ENCODE measurements at places on chromosomes 7 and 10. TPM values are rescaled to one million over a fixed set of nuclear protein-coding genes. Genes with fewer than 3 reads are reported as not detected.

- DNase-seq, result no peak
These were observed 6.6 kb downstream of the OPTN start for GRCh38 chr10:13106387-13107045.

DNA sequence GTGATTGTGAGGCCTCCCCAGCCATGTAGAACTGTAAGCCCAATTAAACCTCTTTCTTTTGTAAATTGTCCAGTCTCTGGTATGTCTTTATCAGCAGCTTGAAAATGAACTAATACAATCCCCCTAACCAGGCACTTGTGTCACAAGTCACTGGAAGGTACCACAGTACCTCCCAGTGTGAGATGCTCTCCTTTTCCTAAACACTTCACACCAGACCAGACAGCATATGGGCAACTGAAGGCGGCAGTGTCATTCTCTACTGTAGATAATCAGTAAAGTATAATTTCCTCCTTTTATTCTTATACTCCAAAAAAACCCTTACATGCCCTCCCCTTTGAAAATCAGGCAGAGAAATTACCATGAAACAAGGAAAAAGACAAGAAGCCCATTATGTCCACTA lies 113.2 kb downstream of the CALN1 start:
- no peak for DNase-seq

GRCh38 chr10:62817766-62818425 lies 1.7 kb upstream of the EGR2 start:
- DNase-seq, result peak; percentile 29

- peak; percentile 81 for DNase-seq
These were observed 164.6 kb downstream of the AUTS2 start for GRCh38 chr7:69762821-69763352.

DNA sequence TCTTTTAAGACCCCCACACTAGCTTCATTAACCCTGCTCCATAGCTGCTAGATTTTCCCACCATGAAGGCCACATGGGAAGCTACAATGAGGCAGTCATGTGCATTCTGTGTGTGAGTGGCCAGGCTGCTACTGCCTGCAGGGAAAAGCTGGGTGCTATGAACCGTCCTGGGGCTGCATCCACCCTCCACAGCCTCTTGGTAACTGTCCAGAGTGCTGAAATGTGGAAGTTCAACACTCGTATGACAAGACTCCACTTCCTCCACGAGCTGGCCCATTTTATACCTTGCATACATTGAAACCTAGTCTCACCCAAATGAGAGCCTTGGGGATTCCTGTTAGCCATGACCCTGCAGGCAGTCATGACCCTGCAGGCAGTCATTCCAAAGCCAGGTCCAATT lies 59.4 kb downstream of the CUZD1 start:
- DNase-seq, result peak; percentile 18

- DNase-seq, result no peak
These were observed 45.0 kb downstream of the JAKMIP3 start for GRCh38 chr10:132110713-132111112.

DNA sequence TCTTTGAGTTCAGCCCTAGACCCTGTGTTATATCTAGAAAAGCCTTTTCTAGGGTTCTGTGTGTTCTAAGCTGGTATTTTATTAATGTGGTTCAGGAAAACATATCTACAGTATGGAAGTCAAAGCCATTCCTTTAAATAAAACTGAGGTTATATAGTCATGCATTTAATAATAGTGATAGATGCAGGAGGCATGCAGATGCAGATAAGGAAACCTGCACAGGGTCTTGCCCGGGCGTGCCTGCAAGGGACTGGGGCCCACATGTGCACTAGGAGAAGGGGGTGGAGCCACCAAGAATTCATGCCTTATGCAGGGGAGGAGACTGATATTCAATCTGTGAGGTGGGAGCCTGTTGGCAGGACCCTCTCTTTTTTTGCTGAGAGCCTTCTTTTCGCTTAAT lies 171.5 kb downstream of the PRPF18 start:
- DNase-seq, result peak; percentile 92

DNA sequence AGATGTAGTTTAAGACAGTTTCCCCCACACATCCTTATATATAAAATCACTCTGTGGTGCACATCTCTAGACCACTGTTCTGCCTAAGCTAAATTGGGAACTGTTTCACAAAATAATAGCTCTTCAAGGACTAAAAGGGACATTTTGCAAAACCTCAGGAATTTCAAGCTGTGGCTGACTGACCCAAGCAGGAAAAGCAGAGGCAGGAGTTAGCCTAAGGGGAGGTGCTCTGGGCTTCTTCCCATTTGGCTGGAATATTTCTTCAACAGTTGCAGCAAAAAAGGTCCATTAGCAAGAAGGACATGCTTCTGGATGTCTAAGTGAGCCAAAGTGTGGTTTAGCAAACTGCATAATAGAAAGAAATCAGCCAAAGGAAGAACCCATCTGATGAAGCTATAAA lies 551.2 kb upstream of the ANKRD30A start:
- no peak for DNase-seq

- DNase-seq, result no peak
These were observed 171.7 kb downstream of the LCOR start for GRCh38 chr10:97003804-97004201.

DNA sequence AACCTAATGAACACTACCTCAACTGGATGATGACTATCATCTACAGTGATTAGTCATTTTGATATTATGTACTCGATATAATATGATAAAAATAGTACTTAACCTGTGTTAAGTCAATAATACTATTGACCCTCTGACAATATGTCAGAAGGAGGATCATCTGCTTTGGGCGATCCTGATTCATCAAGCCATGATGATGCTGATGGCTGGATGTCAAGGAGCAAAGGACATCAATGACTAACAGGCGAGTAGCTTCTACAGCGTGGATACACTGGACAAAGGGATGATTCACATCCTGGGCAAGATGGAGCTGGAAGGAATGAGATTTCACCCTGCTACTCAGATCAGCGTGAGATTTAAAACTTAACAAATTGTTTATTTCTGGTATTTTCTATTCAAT lies 94.4 kb upstream of the SKAP2 start:
- peak; percentile 97 for DNase-seq

GRCh38 chr7:26167303-26167934 lies 15.4 kb downstream of the NFE2L3 start:
- no peak for DNase-seq

GRCh38 chr7:132123773-132124172 lies 452.5 kb downstream of the PLXNA4 start:
- no peak for DNase-seq

DNA sequence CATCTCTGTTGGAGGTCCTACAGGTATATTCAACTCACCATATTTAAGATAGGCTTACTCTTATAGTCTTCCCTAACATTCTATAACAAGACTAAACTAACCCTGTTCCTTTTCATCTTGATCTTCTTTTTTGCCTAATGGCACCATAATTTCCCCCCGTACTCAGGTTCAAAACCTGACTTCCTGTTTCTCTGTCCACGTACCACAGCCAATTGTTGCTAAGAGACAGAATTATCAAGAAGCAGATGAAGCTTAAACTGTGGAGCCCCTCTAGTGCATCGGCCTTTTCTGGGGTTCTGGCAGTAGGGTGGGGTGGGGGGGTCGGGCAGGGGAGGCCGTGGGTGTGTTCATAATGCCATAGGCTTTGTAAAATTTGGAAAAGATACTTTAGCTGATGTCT lies 109.2 kb downstream of the EVX1 start:
- DNase-seq, result no peak

- DNase-seq, result no peak
These were observed 97.7 kb upstream of the MTPN start for GRCh38 chr7:136074843-136075242.

GRCh38 chr7:96426027-96426426 lies 104.1 kb upstream of the SLC25A13 start:
- DNase-seq, result peak; percentile 76

GRCh38 chr10:52245547-52245946 lies 68.5 kb upstream of the DKK1 start:
- no peak for DNase-seq

- no peak for DNase-seq
These were observed 77.1 kb downstream of the RAB18 start for GRCh38 chr10:27581225-27581624.

DNA sequence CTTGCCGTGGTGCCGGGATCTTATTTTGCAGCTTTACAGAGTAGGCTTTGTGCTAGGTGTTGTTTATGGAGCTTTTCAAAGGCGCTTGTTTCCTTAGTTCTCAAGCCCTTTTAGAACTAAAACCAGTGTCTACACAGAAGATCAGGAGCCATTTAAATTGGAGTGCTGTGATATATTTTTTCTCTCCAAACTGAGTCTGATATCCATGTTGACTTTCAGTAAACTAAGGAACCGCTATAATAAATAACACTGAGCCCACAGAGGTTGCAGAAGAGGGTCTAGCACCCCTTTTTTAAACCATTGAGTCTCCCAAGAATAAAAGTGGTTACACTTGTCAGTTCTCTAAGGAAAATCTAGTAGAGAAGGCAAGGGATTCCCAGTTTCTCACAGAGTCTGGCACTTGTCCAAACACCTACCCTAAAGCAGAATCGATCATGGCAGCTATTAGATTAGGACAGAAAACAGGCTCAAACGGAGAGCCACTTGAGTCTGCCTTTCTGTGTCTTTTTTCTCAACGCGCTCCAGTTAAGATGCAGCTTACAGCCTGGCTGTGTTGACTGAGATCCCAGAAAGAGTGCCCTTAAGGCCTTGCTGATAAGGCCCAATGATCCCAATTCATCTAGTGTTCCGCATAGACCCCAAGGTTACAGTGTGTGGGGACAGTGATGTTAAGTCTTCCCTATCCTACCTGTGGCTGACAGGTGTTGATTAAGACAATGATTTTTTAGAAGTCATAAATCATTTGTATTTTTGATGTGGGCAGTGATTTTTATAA lies 804 bp downstream of the TMEM106B start:
- DNase-seq, result peak; percentile 8

DNA sequence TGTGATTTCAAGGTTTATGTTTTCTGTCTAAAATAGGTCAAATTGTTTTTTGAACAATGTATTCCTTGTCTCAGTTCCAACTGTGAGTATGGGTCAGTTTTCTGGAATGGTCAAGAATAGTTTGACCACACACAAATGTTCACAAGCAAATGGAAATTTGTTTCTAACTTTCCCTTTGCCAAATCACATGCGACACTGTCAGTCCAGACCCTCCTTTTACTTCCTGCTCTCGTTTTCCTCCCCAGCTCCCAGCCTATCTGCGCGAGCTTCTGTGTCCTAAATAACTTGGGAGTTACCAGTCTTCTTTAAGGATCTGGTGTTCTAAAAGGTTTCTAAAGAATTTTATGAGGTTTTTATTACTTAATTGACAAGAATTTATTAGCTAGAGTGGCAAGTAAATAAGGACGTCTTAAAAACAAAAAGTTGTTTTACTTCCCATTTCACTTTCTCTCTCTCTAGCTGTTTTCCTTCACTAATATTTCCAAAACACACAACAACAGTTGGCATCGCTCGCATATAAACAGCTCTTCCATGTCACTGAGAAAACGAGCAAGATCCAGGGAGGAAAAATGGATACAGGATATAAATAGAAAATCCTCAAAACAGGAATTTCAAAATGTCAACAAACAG lies 266.1 kb upstream of the KLF6 start:
- peak; percentile 38 for DNase-seq

GRCh38 chr7:105829681-105830322 lies 46.6 kb downstream of the ATXN7L1 start:
- no peak for DNase-seq

DNA sequence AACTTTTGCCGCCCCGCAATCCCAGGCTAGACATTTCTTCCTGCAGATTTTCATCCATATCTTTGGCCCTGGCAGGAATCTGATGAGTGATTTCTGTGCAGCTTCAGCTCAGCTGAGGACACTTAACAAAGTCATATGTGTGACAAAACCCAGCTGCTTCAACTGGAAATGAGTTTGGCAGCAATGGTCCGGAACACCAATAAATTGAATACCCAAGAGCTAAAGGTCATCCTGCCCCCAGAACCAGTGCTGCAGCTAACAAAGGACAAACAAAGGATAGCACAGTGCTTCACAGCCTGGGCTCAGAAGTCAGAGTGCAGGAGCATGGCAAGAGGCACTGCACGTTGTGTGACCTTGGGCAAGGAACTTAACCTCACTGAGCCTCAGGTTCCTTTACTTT lies 40.0 kb upstream of the TRIL start:
- DNase-seq, result no peak

- no peak for DNase-seq
These were observed 59.2 kb downstream of the TRIM24 start for GRCh38 chr7:138519061-138519798.

DNA sequence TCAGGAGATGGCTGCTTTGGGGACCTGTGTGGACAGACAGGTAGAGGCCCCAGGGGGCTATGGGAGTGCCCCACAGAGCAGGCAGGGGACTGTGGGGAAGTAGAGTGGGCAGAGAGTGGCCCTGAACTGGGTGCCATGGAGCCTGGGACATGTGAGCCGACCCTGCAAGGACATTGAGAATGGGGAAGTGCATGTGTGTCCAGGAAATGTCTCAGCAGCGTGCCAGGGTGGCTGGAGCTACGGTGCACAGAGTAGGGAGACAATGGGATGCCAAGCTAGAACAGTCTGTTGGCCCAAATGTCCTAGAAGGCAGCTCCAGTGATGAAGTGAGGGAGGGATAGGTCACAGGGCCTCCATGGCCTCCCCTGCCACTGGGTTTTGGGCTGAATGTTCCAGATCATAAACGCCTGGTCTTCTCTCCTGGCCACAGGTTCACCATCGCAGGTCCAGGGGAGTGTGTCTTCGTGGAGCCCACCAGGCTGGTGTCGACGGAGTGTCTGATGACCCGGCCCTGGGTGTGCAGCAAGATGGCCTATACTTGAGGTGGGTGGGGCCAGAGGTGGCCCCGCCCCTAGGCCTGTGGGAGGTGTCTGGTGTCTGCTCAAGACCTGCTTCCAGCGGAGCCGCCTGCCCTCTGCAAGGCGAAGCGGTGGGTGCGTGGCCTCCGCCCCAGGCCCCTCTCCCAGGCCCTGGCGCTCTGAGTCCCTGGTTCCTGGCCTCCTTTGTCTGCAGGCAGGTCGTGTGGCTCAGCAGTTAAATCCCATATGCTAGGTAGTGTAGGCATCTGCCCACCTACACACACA lies 20.5 kb downstream of the CLEC2L start:
- DNase-seq, result no peak

Gene SEMA3D
- total RNA-seq, result 0.79 TPM

Gene HTRA1
- 80.3 TPM for total RNA-seq

Gene PLXDC2
- total RNA-seq, result 1.3 TPM

Gene IL6
- 0.53 TPM for total RNA-seq

Gene PBLD
- 0.53 TPM for total RNA-seq

Gene PRLHR
- not detected for total RNA-seq

Gene OPN1SW
- total RNA-seq, result not detected

Gene LAMB1
- total RNA-seq, result 75.8 TPM

Gene PLA2G12B
- total RNA-seq, result not detected

Gene TMEM178B
- under 0.01 TPM for total RNA-seq

Gene ADAM22
- total RNA-seq, result not detected

Gene BAIAP2L1
- 22.4 TPM for total RNA-seq

Gene TAS2R41
- not detected for total RNA-seq

Gene PLAC9
- not detected for total RNA-seq

Gene CTBP2
- 123 TPM for total RNA-seq

Gene TRIL
- not detected for total RNA-seq

Gene LRRC4
- 0.64 TPM for total RNA-seq
